Mesenteric fat pad (tissue), 1 donor: ENCODE measurements at places on chromosomes 7 and 10. TPM values are rescaled to one million over a fixed set of nuclear protein-coding genes. Genes with fewer than 3 reads are reported as not detected.

- DNase-seq = no peak
These were observed 37.3 kb downstream of the DNAH11 start for GRCh38 chr7:21580073-21580521.

DNA sequence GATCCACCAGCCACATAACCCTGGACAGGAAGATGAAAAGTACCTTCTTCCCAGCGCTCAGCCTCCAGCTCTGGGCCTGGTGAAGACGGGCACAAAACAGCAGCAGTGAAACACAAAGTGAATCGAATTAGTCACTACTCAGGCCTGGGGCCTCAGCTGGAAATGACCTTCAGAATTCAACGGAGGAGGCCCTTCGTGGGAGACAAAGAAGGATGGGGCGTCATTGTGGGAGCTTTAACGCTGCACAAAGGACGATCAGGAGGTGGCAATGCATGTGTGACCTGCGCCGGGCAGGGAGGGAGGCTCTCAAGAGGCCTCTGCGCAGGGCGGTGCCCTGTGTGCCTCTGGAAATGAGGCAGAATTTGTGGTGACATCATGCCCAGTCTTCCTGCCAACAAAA lies 161.9 kb downstream of the DNAJB6 start:
- peak; percentile 37 for DNase-seq

DNA sequence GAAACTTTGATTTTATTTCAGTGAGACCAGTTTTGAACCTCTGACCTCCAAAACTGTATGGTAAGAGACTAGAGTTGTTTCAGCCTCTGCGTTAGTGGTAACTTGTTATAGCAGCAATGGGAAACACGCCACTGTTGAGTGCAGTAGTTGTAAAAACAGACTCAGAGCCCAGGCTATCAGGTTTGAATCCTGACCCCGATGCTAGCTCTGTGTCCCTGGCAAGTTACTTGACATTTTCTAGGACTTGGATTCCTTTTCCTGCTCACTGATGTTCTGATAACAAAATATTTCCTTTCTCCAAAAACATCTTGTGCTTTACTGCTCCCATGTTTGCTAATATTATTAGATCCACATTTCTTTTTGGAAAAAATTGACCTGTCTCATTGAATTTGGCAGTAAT lies 131.0 kb downstream of the PLXDC2 start:
- DNase-seq = no peak

- no peak for DNase-seq
These were observed 196.0 kb downstream of the CCSER2 start for GRCh38 chr10:84524435-84524834.

- DNase-seq = peak; percentile 71
These were observed 11.0 kb downstream of the GHRHR start for GRCh38 chr7:30974605-30975255.

The SPDYE8 gene
- not detected for total RNA-seq

The NEUROD6 gene
- not detected for total RNA-seq

The LOXL4 gene
- 39.6 TPM for total RNA-seq

The KEL gene
- total RNA-seq = not detected

The FRMD4A gene
- 188 TPM for total RNA-seq
